ENCODE measurements at places on chromosomes 1 and 21. TPM values are rescaled to one million over a fixed set of nuclear protein-coding genes. Genes with fewer than 3 reads are reported as not detected.

DNA sequence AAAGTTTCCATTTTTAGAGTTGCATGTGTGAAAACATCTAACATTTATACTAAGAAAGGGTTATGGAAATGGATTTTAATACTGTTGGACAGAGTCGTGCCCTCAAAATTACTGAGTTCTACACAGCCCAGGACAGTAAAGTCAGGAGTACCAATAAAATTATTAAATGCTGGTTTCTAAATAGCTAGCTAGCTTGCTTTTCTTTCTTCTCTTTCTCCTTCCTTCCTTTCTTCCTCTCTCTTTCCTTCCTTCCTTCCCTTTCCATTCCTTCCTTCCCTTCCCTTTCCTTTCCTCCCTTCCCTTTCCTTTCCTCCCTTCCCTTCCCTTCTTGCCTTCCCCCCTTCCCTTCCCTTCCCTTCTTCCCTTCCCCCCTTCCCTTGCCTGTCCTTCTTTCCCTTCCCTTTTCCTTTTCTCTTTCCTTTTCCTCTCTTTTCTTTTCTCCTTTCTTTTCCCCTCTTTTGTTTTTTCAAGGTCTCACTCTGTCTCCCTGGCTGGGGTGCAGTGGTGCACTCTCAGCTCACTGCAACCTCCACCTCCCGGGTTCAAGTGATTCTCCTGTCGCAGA, 33.9 kb downstream of the YTHDF2 start:
- DNase-seq = no peak

DNA sequence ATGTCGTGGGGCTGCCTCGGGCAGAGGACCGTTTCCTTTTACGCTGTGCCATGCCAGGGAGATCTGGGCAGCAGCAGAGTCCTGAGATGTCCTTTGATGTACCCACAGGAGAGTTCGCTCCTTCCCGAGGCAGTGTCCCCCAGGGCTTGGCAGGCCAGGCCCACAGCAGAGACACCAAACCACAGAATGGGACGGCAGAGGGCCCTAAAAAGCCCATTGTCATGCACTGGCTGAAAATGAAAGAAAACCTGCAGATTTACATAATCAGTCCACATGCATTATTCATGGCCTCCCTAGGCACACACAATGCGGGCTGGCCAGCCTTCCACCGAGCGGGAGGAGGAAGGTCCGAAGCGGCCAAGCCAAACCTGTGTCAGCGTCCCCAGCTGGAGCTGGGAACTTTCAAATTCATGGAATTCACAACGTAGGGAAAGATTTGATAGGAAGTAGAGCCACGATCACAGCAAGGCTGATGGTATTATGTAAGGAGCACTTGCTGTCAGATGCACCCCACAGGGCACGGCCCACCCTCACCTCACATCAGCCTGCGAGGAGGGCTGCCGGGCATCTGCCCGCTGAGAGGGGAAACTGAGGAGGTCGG, 25.3 kb upstream of the EFHD2 start:
- no peak for DNase-seq

DNA sequence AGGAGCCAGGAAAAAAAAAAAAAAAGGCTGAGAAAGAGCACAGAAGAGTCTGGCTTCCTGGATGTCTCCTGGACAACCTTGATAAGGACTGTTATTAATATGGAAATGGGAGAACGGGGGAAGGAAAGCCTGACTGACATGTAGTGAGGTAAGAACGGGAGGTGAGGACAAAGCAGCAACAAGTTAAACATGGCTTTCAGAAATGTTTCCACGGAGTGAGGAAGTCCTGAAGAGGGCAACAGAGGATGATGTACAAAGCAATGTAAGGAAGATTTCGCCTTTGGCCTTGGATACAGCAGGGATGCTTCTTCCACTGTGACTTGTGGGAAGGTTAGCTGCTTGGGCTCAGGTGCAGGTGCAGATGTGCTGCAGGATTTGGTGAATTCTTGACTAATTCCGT, 11.9 kb upstream of the NIBAN1 start:
- no peak for DNase-seq

DNA sequence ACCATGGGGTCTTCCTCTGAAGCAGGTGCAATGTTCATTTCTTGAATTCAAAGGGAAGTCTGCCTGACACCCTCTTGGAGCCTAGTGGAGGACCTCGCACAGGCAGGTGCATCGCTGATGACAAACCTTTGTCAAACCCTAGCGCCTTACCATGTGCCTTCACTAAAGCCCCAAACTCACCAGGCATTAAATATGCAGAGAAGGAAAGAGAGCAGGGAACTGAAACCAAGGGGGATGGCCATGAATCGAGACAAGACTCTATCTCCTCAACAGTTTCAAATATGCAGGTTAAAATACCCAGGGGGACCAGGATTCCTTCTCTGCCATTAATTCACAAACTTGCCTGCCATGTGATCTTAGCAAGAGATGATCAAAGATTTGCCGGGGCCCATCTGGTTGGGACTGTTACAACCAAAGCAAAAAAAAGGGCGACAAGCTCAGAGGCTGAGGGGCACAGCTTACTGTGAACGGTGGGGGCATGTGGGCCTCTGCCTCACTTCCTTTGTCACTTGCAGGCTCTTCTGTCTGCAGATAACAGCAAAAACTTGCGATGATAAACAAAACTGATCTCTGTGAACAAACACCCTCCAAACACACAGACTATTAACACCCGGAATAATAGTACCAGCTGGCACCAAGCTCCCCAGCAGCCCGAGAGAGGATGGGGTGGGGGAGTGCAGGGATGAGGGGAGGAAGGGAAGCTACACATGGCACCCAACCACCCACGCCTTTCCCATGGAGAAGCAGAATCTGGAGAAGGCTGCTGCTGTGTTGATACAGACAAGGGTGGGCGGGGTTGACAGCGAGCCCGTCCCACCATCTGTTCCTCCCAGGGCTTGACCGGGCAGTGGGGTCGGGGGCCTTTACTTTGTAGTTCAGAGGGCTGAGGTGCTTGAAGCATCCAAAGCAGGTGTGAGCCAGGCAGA, 33.9 kb downstream of the TMEM63A start:
- DNase-seq = no peak

DNA sequence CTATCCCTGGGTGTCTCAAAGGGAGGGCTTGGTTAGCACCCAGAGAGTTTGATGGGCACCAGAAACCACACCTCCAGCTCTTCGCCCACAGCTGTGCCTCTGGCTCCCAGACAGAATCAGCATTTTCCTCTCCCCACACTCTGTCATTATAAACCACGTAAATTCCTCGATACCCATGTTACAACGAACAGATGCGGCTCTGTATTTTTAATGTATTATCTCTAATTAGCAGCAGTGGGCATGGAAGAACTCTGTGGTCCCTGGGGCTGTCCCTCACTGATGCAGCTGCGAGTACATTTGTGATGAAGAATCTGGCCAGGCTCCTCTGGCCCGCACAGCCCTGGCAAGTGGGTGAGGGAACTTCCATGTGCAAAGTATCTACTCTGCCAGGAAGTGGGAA, 10.8 kb downstream of the HMGB4 start:
- no peak for DNase-seq

- no peak for DNase-seq
These were observed 45.6 kb downstream of the RHBG start for GRCh38 chr1:156414461-156415064.

DNA sequence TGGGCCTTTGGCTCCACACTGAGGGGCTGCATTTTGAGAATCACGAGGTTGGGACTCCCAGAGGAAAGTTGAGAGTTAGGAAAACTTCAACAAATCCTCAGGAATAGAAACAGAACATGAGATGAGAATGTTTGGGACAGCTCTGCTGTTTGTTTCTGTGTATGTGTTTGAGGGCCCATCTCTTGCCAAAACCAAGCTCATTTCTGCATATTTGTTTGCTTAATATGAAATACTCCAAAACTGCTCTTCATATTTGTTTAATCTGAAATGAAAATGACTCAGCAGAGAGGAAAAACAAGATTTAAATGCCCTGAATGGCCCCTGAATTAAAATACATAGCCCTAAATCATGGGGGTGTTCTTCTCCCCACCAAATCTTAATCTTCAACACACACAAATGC, 78.1 kb downstream of the DDR2 start:
- no peak for DNase-seq

DNA sequence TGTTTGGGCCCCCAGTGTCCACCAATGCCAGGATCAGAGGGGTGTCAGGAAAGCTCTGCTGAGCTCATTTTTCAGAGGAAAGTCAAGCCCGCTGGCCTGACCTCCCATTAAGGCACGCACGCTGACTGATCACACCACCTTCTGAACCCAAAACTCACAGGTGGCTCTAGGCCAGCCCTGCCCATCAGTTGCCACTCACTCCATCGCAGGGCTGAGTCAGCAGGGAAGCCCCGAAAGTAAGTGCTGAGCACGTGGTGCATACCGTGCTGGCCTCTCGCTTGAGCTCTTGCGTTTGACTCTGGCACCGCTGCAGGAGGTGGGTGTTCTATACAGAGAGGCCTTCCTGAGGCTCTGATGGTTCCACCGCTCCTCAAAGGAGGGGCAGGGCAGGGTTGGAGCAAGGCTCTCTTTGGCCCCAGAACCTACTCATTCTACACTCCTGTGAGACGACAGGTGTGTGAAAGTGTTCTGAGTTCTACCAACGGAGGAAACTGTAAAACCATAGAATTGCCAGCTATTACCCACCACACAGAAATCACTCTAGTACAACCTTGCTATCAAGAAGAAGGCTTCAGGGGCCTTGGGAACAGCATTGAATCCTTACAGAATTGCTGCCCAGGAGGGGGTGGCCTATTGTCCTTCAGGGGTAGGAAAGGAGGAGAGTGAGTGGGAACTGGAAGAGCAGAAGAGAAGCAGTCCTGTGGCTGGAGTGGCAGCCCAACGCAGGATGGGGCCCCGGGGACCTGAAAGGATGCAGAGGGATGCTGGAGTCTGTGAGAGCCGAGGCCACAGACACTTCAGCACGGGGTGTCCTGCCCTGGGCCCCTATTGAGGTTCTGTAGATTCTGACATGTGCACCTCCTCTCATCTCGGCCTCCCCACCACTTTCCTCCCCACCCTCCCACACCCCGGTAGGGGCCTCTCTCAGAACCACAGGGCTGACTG, 214.7 kb upstream of the EDN2 start:
- no peak for DNase-seq

- no peak for DNase-seq
These were observed 12.4 kb upstream of the SCAF4 start for GRCh38 chr21:31744182-31744800.

DNA sequence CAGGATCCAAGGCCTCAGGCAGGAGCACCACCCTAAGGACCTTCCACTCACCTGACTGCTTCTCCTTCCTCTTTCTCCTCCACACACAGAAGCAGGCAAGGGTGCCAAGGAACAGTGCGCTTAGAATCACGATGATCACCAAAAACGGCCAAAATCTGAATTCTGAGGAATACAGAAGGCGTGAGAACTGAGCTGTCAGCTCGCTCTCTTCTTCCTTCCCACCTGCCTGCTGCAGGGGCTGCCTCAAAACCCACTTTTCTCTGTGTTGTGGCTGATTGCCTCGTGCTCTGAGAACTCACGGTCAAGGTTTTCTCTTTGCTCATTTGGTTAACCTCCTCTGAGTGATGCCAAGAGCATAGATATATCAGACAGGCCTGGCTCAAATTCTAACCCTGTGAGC, 23.8 kb downstream of the CD244 start:
- no peak for DNase-seq

Gene TPTE
- total RNA-seq = not detected

Data from left colon (tissue), 2 donors.